Forelimb muscle (tissue), 1 donor: ENCODE measurements at places on chromosomes 2 and 18. TPM values are rescaled to one million over a fixed set of nuclear protein-coding genes. Genes with fewer than 3 reads are reported as not detected.

Gene PDCD1
- 0.13 TPM for polyA plus RNA-seq

DNA sequence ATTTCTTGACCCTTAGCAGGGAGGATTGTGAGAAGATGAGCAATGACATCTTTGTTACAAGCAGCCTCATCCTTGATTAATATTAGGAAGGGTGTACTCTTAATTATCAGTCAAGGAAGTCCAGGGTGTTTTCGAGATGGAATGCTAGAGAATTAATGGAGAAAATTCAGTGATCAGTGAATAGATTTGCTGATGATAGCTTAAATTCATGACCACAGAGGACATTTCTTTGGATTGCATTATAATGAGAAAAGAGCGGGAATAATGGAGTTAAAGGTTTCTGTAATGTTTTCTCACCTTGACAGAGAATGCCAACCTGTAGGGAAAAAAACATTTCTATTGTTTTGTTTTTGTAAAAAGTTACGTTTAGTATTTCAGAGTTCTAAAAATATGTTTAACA, 249.9 kb downstream of the LTBP1 start:
- DNase-seq, result no peak

Gene MROH2A
- polyA plus RNA-seq, result not detected

GRCh38 chr2:132593171-132593570, 76.8 kb downstream of the LYPD1 start:
- no peak for DNase-seq

- no peak for DNase-seq
Measured at GRCh38 chr2:157106950-157107349, 150.6 kb upstream of the GALNT5 start.

DNA sequence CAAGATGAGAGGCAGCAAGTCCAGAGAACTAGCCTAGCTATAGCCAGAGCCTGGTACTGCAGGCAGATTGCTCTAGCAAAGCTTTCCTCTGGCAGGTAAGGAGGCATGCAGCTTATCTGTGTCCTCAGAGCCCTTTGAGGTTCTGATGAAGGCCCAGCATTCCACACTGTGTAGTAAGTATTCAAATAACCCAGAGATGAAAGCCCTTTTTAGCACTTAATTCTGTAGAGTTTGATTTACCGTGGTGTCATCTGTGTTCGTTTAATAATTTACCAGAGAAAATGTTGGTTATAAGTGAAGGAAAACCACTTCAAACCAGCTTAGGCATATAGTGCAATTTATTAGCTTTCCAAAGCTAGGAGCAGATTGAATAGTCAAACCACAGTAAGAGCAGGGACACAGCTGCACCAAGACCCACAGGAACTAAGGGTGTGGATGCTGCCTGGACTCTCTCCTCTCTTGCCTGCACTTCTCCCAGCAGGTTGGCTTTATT, 226.6 kb downstream of the BABAM2 start:
- no peak for DNase-seq

DNA sequence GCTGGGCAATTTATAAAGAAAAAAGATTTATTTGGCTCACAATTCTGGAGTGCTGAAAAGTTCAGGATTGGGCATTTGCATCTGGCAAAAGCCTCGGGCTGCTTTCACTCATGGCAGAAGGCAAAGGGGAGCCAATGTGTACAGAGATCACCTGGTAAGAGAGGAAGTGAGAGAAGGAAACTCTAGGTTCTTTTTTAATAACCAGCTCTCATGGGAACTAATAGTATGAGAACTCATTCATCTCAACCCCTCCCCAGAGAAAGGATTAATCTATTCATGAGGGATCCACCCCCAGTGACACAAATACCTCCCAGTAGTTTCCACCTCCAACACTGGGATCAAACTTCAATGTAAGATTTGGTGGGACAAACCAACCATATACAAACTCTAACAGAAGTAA, 129.0 kb downstream of the EVA1A start:
- DNase-seq, result no peak
